ENCODE measurements at places on chromosomes 2 and 18.

DNA sequence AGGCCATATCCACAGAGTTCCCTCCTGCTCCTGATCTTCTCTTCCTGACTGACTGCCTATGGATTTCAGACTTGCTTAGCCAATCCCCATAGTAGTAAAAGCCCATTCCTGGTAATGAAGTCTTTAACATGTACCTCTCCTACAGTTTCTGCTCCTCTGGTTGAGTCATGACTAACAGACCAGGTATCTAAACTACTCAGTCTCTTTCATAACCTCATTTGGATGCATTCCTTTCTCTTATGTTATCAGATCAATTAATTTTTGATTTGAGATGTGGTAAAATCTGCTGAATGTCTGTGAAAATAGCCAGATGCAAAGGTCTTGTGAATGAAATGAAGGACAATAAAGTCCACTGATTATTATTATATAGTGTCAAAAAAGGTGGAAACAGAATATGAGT is 198.0 kb downstream of the NBAS start:
- H3K27me3 ChIP-seq: no peaks in the 10 kb centered on the region
- peaks cover 5% of the 10 kb centered on the region for H3K36me3 ChIP-seq
- no peaks in the 10 kb centered on the region for H3K4me1 ChIP-seq
- no peak overlapping the region for H3K27ac ChIP-seq
- H3K4me3 ChIP-seq: no peak overlapping the region

DNA sequence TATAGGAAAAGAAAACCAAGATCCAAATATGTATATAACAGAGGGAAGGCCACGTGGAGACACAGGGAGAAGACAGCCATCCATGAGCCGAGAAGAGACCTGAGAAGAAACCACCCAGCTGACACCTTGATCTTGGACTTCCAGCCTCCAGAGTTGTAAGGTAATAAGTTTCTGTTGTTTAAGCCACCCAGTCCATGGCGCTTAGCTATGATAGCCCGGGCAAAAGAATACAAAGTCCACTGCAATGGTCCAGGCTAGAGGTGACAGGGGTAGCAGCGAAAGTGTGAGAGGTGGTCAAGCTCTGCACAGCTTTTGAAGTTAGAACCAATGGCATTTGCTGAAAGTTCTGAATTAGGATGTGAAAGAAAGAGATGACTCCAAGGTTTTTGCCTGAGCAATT is 2.8 kb downstream of the MYOM1 start:
- peaks cover 10% of the 10 kb centered on the region for H3K4me1 ChIP-seq
- DNase-seq: no peak
- H3K27ac ChIP-seq: no peak overlapping the region
- H3K27me3 ChIP-seq: no peaks in the 10 kb centered on the region

- H3K4me3 ChIP-seq: no peak overlapping the region
- no peaks in the 10 kb centered on the region for H3K36me3 ChIP-seq
- no peaks in the 10 kb centered on the region for H3K4me1 ChIP-seq
- H3K27me3 ChIP-seq: peaks cover 8% of the 10 kb centered on the region
Measured at GRCh38 chr18:59787998-59788790, 91.0 kb upstream of the CCBE1 start.

GRCh38 chr2:224613543-224614286 is 28.6 kb upstream of the CUL3 start:
- DNase-seq: no peak
- no peaks in the 10 kb centered on the region for H3K27me3 ChIP-seq
- no peak overlapping the region for H3K27ac ChIP-seq
- no peaks in the 10 kb centered on the region for H3K4me1 ChIP-seq
- H3K4me3 ChIP-seq: no peak overlapping the region

DNA sequence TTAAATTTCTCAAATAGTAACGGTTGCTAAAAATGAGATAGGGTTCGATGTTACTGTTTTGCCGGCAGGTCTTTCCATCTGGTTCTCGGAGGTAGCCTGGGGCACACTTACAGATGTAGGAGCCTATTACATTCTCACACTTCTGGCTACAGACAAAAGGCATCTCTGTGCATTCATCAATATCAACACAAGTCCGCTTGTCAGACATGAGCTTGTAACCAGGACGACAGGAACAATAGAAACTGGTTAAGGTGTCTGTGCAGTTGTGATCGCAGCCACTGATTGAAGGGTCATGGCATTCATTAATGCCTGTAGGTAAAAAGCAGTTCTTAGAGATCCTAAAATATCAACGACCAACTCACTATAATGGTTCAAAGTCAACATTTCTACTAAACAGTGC is 116.3 kb downstream of the DHRS9 start:
- no peak overlapping the region for H3K27ac ChIP-seq
- peaks cover 20% of the 10 kb centered on the region for H3K27me3 ChIP-seq
- H3K4me1 ChIP-seq: no peaks in the 10 kb centered on the region
- H3K4me3 ChIP-seq: no peak overlapping the region
- H3K36me3 ChIP-seq: no peaks in the 10 kb centered on the region
